ENCODE measurements at places on chromosomes 4 and X.
A peak's percentile ranks its signal among the peaks of the same experiment; 100 is the strongest.

DNA sequence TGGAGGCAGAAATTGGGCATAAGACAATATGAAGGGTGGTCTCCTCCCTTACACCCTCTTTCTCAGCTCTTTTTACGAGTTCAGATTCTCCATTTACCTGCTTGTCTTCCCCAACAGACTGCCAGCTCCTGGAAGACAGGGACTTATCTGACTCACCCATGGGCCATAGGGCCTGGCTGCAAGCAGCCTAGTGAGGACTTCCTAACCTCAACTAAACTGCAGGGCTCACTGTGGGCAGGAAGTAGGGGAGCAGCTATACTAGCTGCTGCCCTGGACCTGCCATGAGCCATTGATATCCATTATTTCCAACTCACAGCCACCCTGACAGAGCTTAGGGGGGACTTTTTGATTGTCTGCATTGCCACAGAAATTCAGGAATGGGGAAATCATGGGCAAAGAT, 11.5 kb upstream of the ZNF718 start:
- no peak overlapping the region for H3K27ac ChIP-seq
- no peaks in the 10 kb centered on the region for H3K36me3 ChIP-seq
- peaks cover 22% of the 10 kb centered on the region for H3K27me3 ChIP-seq
- no peak for DNase-seq
- no peak overlapping the region for H3K4me3 ChIP-seq
- H3K4me1 ChIP-seq, result peaks cover 1% of the 10 kb centered on the region

GRCh38 chr4:119135721-119136121, at the start of gene MYOZ2:
TSS of gene MYOZ2 (plus strand) at chr4:119135832. CDS start at chr4:119136526, 694 bp downstream.
- no peak within 1 kb of the TSS for H3K27ac ChIP-seq
- H3K27me3 ChIP-seq, result no peaks in the 10 kb centered on the region
- H3K4me3 ChIP-seq, result no peak within 1 kb of the TSS
- no peaks in the 10 kb centered on the region for H3K36me3 ChIP-seq
- H3K4me1 ChIP-seq, result no peaks in the 10 kb centered on the region

DNA sequence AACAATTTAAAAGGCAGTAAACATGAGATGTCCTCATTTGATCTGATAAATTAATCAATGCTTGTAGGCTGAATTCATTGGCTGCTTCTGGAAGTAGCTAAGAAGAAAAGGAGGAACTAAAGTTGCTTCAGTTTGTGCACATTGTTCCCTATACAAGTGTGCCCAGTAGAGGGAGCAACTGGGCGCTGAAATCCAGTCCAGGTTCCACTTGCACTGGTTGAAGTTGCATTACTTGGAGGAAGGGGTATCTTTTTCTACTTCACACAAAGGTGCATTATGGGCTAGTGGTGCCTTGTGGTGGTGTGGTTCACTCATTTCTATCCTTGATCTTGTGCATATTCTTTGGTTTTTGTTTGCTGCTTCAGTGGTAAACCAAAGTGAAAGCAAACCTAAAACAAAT, 67.9 kb upstream of the SOX3 start:
- no peaks in the 10 kb centered on the region for H3K36me3 ChIP-seq
- no peak overlapping the region for H3K4me3 ChIP-seq
- peak; percentile 27 for DNase-seq
- H3K27ac ChIP-seq, result no peak overlapping the region
- no peaks in the 10 kb centered on the region for H3K27me3 ChIP-seq
- no peaks in the 10 kb centered on the region for H3K4me1 ChIP-seq

- no peaks in the 10 kb centered on the region for H3K4me1 ChIP-seq
- peak; percentile 61 for DNase-seq
- H3K4me3 ChIP-seq, result no peak overlapping the region
- no peak overlapping the region for H3K27ac ChIP-seq
- no peaks in the 10 kb centered on the region for H3K27me3 ChIP-seq
- no peaks in the 10 kb centered on the region for H3K36me3 ChIP-seq
These were observed 278.6 kb downstream of the ADGRA3 start for GRCh38 chr4:22237155-22237751.

DNA sequence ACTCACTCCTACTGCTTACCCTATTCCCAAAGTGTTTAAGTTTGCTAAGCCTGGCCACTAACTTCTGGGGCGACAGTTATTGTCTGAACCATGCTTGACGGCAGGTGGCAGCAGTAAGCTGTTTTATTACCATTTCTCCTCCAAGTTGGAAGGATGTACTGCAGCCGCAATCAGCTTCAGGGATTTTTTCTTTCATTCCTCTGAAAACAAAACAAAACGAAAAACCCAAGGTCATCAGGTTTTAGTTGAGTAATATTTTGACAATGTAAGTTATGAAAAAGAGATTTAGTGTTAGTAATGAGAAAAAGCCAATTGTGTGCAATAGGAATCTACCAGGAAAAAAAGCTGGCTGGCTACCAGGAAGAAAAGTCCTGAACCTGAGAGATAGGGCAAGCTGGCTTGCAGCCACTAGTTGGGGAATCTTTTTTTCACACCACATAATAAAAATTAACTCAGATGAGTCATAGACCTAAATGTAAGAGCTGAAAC, 13.2 kb upstream of the RAB9B start:
- H3K4me3 ChIP-seq, result no peak overlapping the region
- no peaks in the 10 kb centered on the region for H3K4me1 ChIP-seq
- no peak for DNase-seq
- no peak overlapping the region for H3K27ac ChIP-seq
- H3K36me3 ChIP-seq, result no peaks in the 10 kb centered on the region
- H3K27me3 ChIP-seq, result no peaks in the 10 kb centered on the region

DNA sequence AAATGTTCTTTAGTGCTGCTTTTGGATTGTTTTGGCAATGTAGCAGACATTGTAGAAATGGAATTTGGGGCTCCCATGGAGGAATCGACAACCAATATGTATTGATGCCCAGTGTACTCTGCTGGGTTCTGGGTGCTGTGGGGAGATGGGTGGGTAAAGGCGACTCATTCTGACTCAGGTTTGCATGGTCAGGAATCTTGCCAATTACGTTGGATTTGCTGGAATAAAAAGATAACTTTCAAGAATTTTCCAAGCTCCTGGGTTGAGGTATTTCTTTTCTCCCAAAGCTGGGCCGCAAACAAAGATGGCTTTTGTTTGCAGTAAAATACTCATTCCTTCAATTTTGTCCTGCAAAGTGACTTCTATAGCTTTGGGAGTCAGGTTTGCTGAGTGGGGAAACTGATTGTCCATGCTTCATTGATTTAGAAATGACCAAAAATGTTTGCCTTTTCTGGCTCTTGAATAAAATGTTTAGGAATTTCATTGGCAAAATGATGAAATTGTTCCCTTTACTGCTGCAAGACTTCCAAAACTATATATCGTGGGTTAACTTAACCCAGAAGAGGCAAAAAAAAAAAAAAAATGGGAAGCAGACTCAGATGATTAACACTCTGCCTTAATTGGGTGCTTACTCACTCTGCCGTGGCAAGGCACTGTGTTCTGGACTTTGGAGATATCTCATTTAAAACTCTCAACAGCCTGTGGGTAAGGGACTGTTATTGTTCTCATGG, 57.0 kb downstream of the RTL9 start:
- H3K27ac ChIP-seq, result no peak overlapping the region
- H3K4me3 ChIP-seq, result no peak overlapping the region
- no peak for DNase-seq
- H3K4me1 ChIP-seq, result no peaks in the 10 kb centered on the region
- H3K27me3 ChIP-seq, result no peaks in the 10 kb centered on the region

DNA sequence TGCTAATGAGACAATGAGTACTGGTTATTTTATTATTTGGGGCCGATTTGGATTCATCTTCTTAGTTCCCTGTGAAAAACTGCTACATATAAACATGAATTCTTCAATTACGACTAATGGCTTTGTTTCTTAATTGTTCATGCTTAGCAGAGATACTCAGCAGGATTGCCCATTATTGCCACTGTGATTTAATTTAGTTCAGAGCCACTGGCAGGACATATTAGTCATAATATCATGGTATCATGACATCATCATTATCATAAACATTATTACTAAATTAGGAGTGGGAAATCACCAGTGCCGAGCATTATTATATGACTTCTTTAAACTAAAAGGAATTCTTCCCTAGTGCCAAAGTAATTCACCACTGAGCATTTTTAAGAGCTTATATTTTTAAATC, 201.4 kb downstream of the SPOCK3 start:
- no peaks in the 10 kb centered on the region for H3K36me3 ChIP-seq
- no peak overlapping the region for H3K4me3 ChIP-seq

DNA sequence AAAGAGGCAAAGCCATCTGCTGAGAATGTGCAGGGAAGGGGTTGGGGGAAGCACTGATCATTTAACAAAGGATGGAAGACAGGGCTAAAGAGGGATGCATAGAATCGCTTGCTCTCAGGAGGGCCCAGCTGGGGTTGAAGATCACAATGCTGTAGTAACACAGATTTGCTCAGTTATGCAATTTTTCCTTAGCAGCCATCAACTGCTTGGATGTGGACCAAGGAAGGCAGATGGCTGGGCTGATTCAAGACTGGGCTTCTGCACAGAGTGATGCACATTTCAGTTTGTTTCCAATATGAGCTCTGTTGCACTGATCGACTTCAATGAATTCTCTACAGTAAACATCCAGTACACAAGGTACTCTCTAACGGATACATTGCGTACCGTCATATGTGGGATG, 127.8 kb upstream of the TBL1X start:
- no peaks in the 10 kb centered on the region for H3K36me3 ChIP-seq
- peaks cover 3% of the 10 kb centered on the region for H3K4me1 ChIP-seq
- no peak for DNase-seq
- no peaks in the 10 kb centered on the region for H3K27me3 ChIP-seq
- no peak overlapping the region for H3K4me3 ChIP-seq
- no peak overlapping the region for H3K27ac ChIP-seq

- no peak overlapping the region for H3K27ac ChIP-seq
- no peaks in the 10 kb centered on the region for H3K27me3 ChIP-seq
- no peaks in the 10 kb centered on the region for H3K36me3 ChIP-seq
- H3K4me1 ChIP-seq, result no peaks in the 10 kb centered on the region
These were observed 48.3 kb upstream of the AMOT start for GRCh38 chrX:112888916-112889315.

GRCh38 chrX:72057849-72058248, 73.9 kb downstream of the RTL5 start:
- no peaks in the 10 kb centered on the region for H3K36me3 ChIP-seq
- no peak overlapping the region for H3K4me3 ChIP-seq
- H3K27ac ChIP-seq, result no peak overlapping the region
- no peaks in the 10 kb centered on the region for H3K27me3 ChIP-seq
- H3K4me1 ChIP-seq, result peaks cover 1% of the 10 kb centered on the region

GRCh38 chrX:85995641-85996040, 51.7 kb downstream of the CHM start:
- no peak overlapping the region for H3K27ac ChIP-seq
- no peaks in the 10 kb centered on the region for H3K36me3 ChIP-seq
- H3K4me1 ChIP-seq, result peaks cover 1% of the 10 kb centered on the region
- no peak overlapping the region for H3K4me3 ChIP-seq
- no peaks in the 10 kb centered on the region for H3K27me3 ChIP-seq

GRCh38 chr4:14644580-14645282, 357.6 kb upstream of the CPEB2 start:
- no peaks in the 10 kb centered on the region for H3K36me3 ChIP-seq
- DNase-seq, result no peak
- H3K27ac ChIP-seq, result no peak overlapping the region
- H3K4me1 ChIP-seq, result no peaks in the 10 kb centered on the region

GRCh38 chr4:179196511-179196910, 1754.3 kb upstream of the AGA start:
- no peak for DNase-seq
- H3K27me3 ChIP-seq, result no peaks in the 10 kb centered on the region
- no peaks in the 10 kb centered on the region for H3K4me1 ChIP-seq

GRCh38 chr4:170769862-170770261, 680.1 kb upstream of the AADAT start:
- no peak overlapping the region for H3K27ac ChIP-seq
- H3K27me3 ChIP-seq, result no peaks in the 10 kb centered on the region
- DNase-seq, result no peak

DNA sequence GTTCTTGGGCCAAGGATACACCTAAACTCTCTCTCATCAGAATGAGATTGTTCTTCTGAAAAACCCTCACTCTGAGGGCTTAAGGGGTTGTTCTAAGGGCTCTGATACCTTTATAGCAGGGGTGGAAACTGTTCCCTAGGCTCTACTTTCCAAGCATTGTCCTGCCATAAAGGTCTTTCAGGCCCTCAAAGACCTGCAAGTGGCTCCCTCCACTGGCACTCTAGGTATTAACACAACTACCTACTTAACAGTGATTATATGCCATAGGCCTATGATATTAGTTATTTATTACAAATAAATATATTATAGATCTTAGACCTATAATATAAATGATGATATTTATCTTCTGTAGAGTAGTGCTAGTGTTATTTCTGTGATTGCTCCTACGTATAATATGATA, 473.7 kb upstream of the RPS6KA3 start:
- DNase-seq, result no peak
- no peaks in the 10 kb centered on the region for H3K4me1 ChIP-seq
- H3K27me3 ChIP-seq, result no peaks in the 10 kb centered on the region
- H3K4me3 ChIP-seq, result no peak overlapping the region
- no peak overlapping the region for H3K27ac ChIP-seq
- H3K36me3 ChIP-seq, result no peaks in the 10 kb centered on the region

DNA sequence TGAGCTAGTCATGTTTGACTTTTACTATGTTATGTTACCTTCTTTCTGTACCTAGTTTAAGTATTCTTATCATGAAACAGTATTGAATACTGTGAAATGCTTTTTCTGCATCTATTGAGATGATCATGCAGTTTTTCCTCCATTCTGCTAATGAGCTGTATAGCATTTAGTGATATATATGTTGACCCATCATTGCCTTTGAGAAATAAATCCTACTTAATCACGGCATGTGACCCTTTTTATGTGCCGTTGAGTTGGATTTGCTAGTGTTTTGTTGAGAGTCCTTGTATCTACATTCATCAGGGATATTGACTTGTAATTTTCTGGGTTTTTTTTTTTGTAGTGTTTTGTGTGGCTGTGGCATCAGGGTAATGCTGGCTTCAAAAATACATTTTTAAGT, 537.7 kb upstream of the AADAT start:
- H3K4me1 ChIP-seq, result no peaks in the 10 kb centered on the region
- H3K4me3 ChIP-seq, result no peak overlapping the region
- no peak overlapping the region for H3K27ac ChIP-seq
- H3K36me3 ChIP-seq, result no peaks in the 10 kb centered on the region
- DNase-seq, result no peak

DNA sequence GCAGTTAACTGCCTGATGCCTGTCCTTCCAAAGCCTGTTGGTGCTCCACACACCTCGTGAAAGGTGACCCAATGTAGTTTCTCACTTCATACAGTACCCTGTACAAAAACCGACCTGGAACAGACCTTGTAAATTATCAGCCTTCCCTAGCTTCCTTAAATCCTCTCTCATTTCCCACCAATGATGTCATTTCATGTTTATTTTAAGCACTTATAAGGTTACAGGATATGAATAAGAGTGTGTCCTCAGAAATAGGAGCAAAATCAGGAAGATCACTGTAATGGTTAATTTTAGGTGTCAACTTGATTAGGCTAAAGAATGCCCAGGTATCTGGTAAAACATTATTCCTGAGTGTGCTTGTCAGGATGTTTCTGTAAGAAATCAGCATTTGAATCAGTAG, 44.7 kb downstream of the TMEM150C start:
- no peaks in the 10 kb centered on the region for H3K36me3 ChIP-seq
- H3K27ac ChIP-seq, result no peak overlapping the region
- no peaks in the 10 kb centered on the region for H3K27me3 ChIP-seq
- no peak overlapping the region for H3K4me3 ChIP-seq
- no peak for DNase-seq
- no peaks in the 10 kb centered on the region for H3K4me1 ChIP-seq
